ENCODE measurements at places on chromosomes 4 and X. TPM values are rescaled to one million over a fixed set of nuclear protein-coding genes. Genes with fewer than 3 reads are reported as not detected.
A peak's percentile ranks its signal among the peaks of the same experiment; 100 is the strongest.

Gene CRLF2
- 0.40 TPM for total RNA-seq

Gene IL2
- total RNA-seq = 37.7 TPM

DNA sequence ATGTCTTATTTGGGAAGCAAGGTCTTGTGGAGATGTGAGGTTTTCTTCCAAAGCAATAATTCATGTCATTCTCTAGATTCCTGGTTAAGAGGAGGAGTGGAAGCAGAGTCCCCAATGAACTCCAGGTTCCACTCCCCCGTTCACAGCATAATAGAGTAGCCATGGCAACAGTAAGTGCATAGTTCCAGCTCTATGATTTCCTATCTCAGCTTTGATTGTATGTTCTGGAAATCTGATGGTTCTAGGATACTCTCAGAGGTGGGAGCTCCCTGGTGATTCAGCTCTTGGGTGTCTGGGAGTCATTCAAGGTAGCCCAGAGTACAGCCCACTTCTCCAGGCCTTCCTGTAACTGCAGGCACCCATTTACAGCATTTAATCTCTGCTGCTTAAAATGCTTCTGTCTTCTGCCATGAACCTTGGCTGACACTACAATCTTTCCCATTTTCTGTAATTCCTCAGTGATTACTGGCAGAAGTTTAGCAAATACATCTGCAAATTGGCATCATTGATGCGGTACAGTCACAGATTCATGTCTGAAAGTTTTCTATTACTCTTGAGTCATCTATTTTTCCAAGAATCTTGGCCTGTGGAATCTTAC is 242.0 kb downstream of the MAPK10 start:
- no peak for DNase-seq
- no peaks in the 10 kb centered on the region for H3K4me1 ChIP-seq
- no peaks in the 10 kb centered on the region for H3K36me3 ChIP-seq

DNA sequence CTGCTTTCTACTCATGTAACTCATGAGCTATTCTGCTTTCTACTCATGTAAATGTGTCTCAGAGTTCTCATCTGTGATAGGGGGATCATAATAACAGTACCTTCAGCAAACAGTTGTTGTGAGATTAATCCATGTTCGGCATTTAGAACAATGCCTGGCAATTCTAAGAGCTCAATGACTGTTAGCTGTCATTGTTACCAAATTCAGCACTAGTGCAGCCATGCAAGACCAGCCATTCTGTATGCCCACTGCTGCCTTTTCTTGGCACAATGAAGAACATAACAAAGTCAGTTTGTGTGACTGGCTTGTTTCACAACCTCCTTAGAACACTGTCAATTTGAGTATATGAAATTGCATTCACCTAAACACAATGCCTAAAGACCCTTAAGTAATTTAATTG is 163.2 kb downstream of the ANK2 start:
- no peaks in the 10 kb centered on the region for H3K27me3 ChIP-seq
- H3K36me3 ChIP-seq = no peaks in the 10 kb centered on the region
- no peak overlapping the region for H3K4me3 ChIP-seq
- DNase-seq = no peak
- no peaks in the 10 kb centered on the region for H3K4me1 ChIP-seq

- H3K36me3 ChIP-seq = no peaks in the 10 kb centered on the region
- H3K27me3 ChIP-seq = no peaks in the 10 kb centered on the region
- H3K4me3 ChIP-seq = no peak overlapping the region
- no peak for DNase-seq
- no peaks in the 10 kb centered on the region for H3K4me1 ChIP-seq
Measured at GRCh38 chr4:126470862-126471261, 1156.1 kb downstream of the FAT4 start.

- peaks cover 4% of the 10 kb centered on the region for H3K36me3 ChIP-seq
- no peak overlapping the region for H3K27ac ChIP-seq
- H3K4me3 ChIP-seq = no peak overlapping the region
- no peak for DNase-seq
Measured at GRCh38 chr4:40423735-40424134, 88.6 kb downstream of the CHRNA9 start.

- no peaks in the 10 kb centered on the region for H3K27me3 ChIP-seq
- no peaks in the 10 kb centered on the region for H3K36me3 ChIP-seq
- H3K4me1 ChIP-seq = no peaks in the 10 kb centered on the region
- DNase-seq = no peak
Measured at GRCh38 chr4:148827781-148828180, 385.6 kb upstream of the NR3C2 start.

DNA sequence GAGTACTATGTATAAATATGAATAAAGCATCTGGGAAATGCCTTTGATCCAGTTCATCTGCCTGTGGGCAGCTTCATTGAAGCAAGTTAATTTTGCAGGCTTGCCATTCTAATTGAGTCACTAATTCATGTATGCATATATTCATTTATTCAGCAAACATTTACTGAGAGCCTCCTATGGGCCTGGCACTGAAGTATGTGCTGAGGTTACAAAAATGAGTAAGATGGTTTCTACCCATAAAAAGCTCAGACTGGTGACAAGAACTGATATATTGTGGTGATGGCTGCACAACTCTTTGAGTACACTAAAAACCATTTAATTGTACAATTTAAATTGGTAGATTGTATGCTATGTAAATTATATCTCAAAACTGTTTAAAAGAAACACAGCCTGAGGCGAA is 1.1 kb upstream of the MRPL1 start:
- H3K36me3 ChIP-seq = peaks cover 19% of the 10 kb centered on the region
- H3K27ac ChIP-seq = peak overlapping the region; percentile 98
- peaks cover 8% of the 10 kb centered on the region for H3K27me3 ChIP-seq
- peak overlapping the region; percentile 99 for H3K4me3 ChIP-seq
- H3K4me1 ChIP-seq = peaks cover 64% of the 10 kb centered on the region

GRCh38 chr4:163166041-163166579 is 580 bp downstream of the NAF1 start:
- DNase-seq = peak; percentile 56
- peak overlapping the region; percentile 85 for H3K4me3 ChIP-seq
- peak overlapping the region; percentile 95 for H3K27ac ChIP-seq
- H3K4me1 ChIP-seq = peaks cover 34% of the 10 kb centered on the region
- peaks cover 40% of the 10 kb centered on the region for H3K36me3 ChIP-seq

GRCh38 chr4:118974758-118975157 is 86.1 kb downstream of the SYNPO2 start:
- no peaks in the 10 kb centered on the region for H3K4me1 ChIP-seq
- DNase-seq = no peak
- no peaks in the 10 kb centered on the region for H3K27me3 ChIP-seq
- no peak overlapping the region for H3K27ac ChIP-seq

DNA sequence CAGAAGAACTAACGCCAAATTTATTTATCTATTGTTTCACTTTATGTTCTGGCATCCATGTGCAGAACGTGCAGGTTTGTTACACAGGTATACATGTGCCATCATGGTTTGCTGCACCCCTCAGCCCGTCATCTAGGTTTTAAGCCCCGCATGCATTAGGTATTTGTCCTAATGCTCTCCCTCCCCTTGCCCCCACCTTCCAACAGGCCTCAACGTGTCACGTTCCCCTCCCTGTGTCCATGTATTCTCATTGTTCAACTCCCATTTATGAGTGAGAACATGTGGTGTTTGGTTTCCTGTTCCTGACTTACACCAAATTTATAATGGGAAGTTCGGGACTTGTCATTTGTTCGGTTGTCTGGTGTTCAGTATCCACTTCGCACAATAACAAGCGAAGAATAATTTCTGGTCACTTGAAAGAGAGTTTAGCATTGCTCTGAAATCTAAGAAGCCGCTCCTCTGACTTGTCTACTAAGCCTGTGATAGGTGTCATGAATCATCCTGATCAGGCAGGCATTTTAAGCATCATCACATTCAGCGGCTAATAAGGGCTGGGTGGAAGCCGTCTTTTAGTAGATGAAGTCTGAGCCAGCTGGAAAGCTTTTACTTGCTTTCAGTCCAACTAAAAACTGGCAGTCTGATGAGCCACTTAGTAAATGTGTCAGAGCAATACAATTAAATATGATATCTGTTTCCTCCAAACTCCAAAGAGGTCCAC is 1065.7 kb upstream of the PABPC4L start:
- no peak overlapping the region for H3K4me3 ChIP-seq
- H3K27me3 ChIP-seq = no peaks in the 10 kb centered on the region
- DNase-seq = no peak
- H3K36me3 ChIP-seq = no peaks in the 10 kb centered on the region
- no peaks in the 10 kb centered on the region for H3K4me1 ChIP-seq

GRCh38 chrX:24207826-24208225 is 58.3 kb downstream of the ZFX start:
- peaks cover 12% of the 10 kb centered on the region for H3K36me3 ChIP-seq
- DNase-seq = no peak
- no peak overlapping the region for H3K4me3 ChIP-seq
- peaks cover 16% of the 10 kb centered on the region for H3K4me1 ChIP-seq
- H3K27me3 ChIP-seq = no peaks in the 10 kb centered on the region

DNA sequence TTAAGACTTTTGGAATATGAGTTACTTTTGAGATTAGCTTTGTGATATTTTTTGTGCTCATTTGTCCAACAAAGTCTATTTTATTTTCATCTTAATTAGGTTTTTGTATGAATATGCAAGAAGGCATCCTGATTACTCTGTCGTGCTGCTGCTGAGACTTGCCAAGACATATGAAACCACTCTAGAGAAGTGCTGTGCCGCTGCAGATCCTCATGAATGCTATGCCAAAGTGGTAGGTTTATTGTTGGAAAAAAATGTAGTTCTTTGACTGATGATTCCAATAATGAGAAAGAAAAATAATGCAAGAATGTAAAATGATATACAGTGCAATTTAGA is 10.8 kb downstream of the ALB start:
- no peaks in the 10 kb centered on the region for H3K4me1 ChIP-seq
- H3K27ac ChIP-seq = no peak overlapping the region
- H3K36me3 ChIP-seq = no peaks in the 10 kb centered on the region
- DNase-seq = no peak
- H3K27me3 ChIP-seq = no peaks in the 10 kb centered on the region

DNA sequence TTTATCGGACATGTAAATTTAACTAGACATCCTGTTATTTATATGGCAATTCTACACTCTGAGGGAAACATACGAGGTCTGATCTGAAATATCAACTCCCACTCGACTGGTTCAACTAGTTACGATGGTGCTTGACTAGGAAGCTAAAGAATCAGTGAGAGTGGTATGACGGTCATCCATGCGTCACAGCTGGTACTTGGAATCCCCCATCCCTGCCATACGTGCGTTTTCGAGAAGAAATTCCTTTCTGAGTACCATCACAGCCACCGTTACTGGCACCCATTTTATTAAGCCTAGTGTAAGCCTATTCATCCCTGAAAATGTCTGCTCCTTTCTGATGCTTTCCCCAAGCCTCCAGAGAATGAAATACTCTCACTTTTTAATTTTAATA is 695 bp upstream of the PIGA start:
- peaks cover 2% of the 10 kb centered on the region for H3K36me3 ChIP-seq
- peaks cover 8% of the 10 kb centered on the region for H3K4me1 ChIP-seq
- H3K27ac ChIP-seq = peak overlapping the region; percentile 81
- H3K27me3 ChIP-seq = peaks cover 9% of the 10 kb centered on the region
- peak; percentile 32 for DNase-seq

DNA sequence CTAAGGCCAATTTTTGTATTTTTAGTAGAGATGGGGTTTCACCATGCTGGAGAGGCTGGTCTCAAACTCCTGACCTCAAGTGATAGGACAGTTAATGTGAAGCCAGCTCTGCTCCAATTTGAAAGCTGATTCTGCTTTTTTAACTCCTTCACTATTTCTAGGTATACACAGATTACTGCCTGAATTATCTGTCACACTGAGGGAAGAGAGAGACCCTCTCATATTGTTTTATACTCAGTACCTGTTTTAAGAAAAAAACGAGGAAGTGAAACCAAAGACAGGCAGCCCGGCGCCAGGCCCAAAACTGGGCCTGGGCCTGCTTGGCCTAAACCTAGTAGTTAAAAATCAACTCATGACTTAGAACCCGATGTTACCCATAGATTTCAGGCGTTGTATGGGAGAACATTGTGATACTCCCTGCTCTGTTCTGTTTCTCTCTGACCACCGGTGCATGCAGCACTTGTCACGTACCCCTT is 1601.5 kb upstream of the PCDH10 start:
- no peaks in the 10 kb centered on the region for H3K36me3 ChIP-seq
- no peak overlapping the region for H3K27ac ChIP-seq
- DNase-seq = no peak
- no peaks in the 10 kb centered on the region for H3K27me3 ChIP-seq

GRCh38 chrX:39519030-39519488 is 578.7 kb downstream of the BCOR start:
- no peak for DNase-seq
- no peak overlapping the region for H3K27ac ChIP-seq
- H3K4me1 ChIP-seq = no peaks in the 10 kb centered on the region
- no peak overlapping the region for H3K4me3 ChIP-seq

DNA sequence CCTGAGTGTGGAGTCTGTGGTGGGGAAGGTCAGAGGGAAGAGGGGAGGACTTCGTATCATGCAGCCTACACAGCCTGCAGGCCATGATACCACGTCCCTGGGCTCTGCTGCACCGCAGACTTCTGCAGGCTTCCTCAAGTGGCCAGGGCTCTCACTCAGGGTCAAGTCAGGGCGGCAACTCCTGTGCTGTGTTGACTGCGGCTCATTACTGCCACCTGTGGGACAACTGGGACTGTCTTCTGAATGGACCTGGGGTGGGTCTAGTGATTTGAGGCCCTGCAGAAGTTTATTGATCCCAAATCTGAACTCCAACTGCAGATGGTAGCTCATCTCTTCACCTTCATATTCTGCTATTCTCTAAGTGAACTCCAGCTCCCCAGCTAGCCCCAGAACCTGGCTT is 167.1 kb downstream of the NSUN7 start:
- H3K4me3 ChIP-seq = no peak overlapping the region
- peak; percentile 41 for DNase-seq
- H3K4me1 ChIP-seq = peaks cover 9% of the 10 kb centered on the region
- no peaks in the 10 kb centered on the region for H3K27me3 ChIP-seq

- H3K27ac ChIP-seq = no peak overlapping the region
- no peak for DNase-seq
- H3K27me3 ChIP-seq = no peaks in the 10 kb centered on the region
- H3K36me3 ChIP-seq = peaks cover 10% of the 10 kb centered on the region
Measured at GRCh38 chr4:11474146-11474545, 45.5 kb upstream of the HS3ST1 start.

- peaks cover 9% of the 10 kb centered on the region for H3K4me1 ChIP-seq
- no peaks in the 10 kb centered on the region for H3K27me3 ChIP-seq
- DNase-seq = no peak
- no peak overlapping the region for H3K4me3 ChIP-seq
Measured at GRCh38 chrX:151419782-151420181, 22.8 kb downstream of the VMA21 start.

DNA sequence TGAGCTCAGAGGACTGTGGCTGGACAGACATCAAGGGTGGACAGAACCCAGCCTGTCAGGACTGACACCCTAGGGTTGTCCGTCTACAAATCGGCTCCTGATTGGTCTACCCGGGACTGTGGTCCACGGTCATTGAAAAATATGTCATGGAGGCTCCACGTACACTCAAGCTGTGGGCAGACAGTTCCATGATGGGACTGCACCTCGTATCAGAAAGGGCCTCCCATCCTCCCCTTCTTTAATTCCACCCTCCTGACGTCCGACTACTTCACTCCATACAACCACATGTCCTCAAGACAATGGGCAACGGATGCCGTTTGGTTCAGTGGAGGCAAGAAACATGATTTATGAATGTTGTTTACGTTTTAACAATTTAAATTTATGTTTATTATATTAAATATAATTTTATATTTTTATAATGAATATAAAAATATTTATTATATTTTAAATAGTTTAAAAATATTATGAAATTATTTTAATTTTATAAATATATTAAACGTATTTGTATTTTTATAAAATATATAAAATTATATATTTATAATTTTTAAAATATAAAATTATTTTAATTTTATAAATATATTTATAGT is 58.0 kb upstream of the SHOX start:
- no peaks in the 10 kb centered on the region for H3K36me3 ChIP-seq
- peaks cover 9% of the 10 kb centered on the region for H3K27me3 ChIP-seq
- H3K4me1 ChIP-seq = no peaks in the 10 kb centered on the region
- no peak for DNase-seq
